ENCODE measurements at places on chromosomes 6 and 20. TPM values are rescaled to one million over a fixed set of nuclear protein-coding genes. Genes with fewer than 3 reads are reported as not detected.

- DNase-seq: no peak
Observed at GRCh38 chr6:47810885-47811284, 29.1 kb downstream of the OPN5 start.

- DNase-seq: no peak
Observed at GRCh38 chr20:61846741-61847419, 218.8 kb downstream of the TAF4 start.

DNA sequence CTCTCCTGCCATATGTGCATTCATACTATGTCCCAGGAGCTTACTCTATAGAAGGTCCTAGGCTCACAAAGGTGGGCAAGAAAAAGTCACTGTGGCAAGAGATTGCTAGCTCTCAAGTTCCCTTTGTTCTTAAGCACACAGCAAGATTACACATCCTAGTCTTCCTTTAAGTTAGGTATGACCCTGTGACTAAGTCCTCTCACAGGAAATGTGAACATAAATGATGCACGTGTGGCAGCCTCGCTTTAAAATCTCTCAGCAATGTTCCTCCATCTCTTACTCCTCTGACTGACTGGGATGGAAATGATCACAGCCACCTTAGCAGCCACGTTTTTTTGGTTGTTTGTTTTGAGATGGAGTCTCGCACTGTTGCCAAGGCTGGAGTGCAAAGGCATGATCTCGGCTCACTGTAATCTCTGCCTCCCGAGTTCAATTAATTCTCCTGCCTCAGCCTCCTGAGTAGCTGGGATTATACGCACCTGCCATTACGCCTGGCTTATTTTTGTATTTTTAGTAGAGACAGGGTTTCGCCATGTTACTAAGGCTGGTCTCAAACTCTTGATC lies 35.7 kb upstream of the HAO1 start:
- DNase-seq: no peak

DNA sequence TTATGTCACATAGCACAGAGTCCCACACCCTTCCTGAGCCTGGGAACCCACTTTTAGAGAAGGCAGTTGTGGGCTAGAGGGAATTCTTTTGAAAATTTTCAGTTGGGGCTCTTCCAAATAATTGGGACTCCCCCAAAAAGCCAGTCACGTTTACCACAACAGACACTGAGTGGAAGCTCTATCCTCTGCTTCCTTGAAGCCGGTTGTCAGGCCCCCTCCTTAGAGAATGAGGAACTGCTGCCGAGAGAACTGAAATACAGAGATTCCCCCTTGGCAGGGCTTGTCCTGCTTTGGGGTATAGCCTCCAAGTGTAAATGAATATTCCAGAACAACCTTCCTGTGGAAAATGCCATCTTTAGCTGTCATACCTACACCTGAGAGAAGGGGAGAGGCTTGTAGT lies 2.7 kb upstream of the JAG1 start:
- DNase-seq: no peak

DNA sequence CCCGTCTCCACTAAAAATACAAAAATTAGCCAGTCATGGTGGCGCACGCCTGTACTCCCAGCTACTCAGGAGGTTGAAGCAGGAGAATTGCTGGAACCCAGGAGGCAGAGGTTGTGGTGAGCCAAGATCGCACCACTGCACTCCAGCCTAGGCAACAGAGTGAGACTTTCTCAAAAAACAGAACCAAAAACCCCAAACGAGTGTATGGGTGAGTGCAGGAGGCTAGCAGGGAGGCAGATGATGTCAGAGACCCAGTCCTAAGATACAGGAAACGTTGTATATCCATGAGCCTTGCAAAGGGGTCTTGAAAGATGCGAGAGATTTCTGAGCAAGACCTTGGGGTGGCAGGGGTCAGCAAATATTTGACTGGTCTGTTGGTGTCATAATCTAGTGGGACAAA lies 136.2 kb downstream of the JARID2 start:
- no peak for DNase-seq

GRCh38 chr6:25958700-25959162 lies 3.9 kb upstream of the TRIM38 start:
- no peak for DNase-seq

Gene GJA10
- not detected for total RNA-seq

DNA sequence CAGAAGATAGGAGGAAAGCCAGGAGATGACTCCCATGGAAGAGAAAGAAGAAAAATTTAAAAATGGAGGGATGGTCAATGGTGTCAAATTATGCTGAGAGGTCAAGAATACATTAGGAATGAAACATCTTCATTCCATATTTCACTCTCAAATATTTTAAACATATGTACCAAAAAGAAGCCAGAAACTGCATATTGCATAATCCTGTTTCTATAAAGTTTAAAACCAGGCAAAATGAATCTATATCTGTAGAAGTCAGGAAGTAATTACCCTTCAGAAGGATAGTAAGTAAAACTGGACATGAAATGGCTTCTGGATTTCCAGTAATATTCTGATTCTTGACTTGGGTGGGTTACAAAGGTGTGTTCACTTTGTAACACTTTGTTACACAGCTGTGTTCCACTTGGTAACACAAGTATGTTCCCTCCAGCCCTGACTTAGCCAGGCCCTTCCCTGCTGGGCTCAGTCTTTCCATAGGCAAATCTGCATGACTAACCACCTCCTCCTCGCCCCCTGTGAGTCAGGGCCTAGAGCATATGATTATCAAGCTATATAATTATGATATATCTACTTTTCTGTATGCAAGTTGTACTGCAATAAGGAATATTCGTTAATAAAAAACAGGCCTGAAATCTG lies 20.2 kb upstream of the C6orf141 start:
- no peak for DNase-seq

- no peak for DNase-seq
Observed at GRCh38 chr6:33718713-33719112, 7.2 kb upstream of the UQCC2 start.

DNA sequence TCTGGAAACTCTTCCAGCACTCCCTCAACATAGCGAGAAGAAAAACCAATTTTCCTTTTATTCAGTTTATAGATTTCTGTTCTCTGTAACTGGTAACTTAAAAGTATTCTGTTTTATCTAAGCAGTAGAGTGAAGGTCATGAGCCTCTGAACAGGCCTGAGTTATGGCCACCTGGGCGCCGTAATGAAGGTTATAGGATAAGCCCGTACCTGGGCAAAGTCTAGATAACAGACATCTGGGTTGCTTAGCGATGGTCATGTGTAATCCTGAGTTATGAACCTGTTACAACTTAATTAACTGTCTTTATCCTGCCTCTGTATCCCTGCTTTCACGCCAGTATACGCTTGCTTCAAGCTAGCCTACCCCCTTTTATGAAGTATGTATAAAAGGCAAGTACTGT lies 13.0 kb upstream of the FAM217A start:
- DNase-seq: no peak

- no peak for DNase-seq
Observed at GRCh38 chr6:13978787-13979186, 54.0 kb downstream of the RNF182 start.

Gene KIF25
- not detected for total RNA-seq

- no peak for DNase-seq
Observed at GRCh38 chr6:91341473-91341872, 754.6 kb upstream of the MAP3K7 start.

GRCh38 chr6:32439139-32439538 lies 548 bp upstream of the HLA-DRA start:
- no peak for DNase-seq

Gene NR2E1
- total RNA-seq: not detected

Gene C6orf47
- total RNA-seq: 17.2 TPM

Gene OLIG3
- not detected for total RNA-seq

GRCh38 chr6:31400467-31401289 lies 2.7 kb upstream of the MICA start:
- DNase-seq: peak; percentile 71

- DNase-seq: no peak
Observed at GRCh38 chr6:87944541-87944954, 103.1 kb upstream of the SPACA1 start.

GRCh38 chr20:53220482-53221307 lies 248.5 kb downstream of the TSHZ2 start:
- no peak for DNase-seq

DNA sequence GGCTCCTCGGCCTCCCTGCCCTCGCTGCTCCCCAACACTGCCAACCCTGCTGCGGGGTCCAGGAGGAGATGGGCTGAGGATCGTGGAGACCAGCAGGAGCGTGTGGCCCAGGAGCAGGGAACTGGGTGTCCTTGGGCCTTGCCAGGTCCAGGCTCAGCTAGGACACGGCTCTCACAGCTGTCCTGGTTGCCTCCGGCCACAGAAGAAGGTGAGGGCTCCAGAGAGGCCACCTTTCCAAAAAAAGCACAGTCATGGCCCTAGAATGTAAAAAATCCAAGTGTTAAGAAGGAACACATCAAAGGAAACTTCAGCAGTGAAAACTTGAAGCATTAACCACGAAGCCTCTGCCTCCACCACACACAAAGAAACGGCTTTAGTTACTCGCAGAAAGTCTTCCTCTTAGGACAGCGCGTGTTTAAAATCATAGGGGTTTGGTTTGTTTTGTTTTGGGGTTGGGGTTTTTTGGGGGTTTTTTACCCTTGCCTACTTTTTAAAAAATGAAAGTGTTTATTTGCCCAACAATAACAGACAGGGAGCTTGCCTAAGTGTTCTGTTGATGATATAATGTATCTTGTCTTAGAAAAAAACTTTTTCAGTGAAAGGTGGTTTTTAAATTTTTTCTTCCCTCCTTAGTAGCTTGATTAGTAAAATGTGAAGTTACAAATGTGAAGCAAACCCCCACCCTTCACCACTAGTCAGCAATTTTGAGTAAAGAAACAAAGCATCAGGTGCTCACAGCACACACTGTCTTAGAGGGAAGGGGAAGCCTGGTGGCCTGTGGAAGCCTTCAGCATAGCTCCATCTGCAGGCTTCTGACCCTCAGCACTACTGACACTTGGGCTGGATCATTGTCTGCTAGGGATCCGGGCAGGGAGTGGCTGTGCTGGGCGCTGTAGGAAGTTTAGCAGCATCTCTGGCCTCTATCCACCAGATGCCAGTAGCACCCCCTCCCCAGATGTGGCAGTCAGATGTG lies 60.0 kb downstream of the PTPN1 start:
- peak; percentile 26 for DNase-seq

Gene PPP1R16B
- total RNA-seq: 58.5 TPM

DNA sequence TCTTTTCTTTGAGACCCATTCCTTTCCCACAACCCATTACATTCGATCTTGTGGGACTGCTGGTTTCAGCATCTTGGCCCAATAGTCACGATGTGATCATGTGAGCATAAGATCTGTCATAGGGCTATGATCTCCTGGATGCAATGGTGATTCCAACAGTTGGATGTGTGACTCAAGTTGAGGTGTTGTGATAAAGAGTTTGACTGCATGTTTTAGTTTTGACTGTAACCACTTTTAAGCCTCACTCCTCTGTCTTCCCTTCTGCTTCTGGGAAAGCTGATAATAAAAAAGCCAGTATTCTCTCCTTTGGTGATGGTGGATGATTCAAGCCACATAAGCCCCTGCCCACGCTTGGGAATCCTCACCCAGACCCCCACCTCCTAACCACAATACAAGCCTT lies 117.0 kb upstream of the ASCC3 start:
- no peak for DNase-seq

Gene TRIM10
- total RNA-seq: not detected

- DNase-seq: peak; percentile 46
Observed at GRCh38 chr20:44959638-44960102, 527 bp downstream of the TOMM34 start.

- no peak for DNase-seq
Observed at GRCh38 chr6:111625099-111625416, 19.4 kb upstream of the TRAF3IP2 start.

Gene SSTR4
- total RNA-seq: not detected

DNA sequence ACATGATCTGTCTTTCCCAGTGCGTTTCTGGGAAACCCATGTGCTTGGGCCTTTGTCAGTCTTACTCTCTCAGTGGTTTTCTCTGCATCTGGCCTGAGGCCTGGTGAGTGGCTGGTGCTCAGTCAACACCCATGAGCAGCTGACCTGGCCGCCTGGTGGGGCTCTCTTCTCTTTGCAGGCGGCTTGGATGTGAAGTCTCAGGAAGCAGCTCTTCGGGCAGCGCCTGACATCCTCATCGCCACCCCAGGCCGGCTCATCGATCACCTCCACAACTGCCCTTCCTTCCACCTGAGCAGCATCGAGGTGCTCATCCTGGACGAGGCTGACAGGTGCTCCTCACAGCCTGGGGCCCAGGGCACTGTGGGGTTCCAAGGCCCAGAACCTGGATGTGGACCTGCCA lies 10.8 kb downstream of the DDX27 start:
- no peak for DNase-seq

Gene ZNF165
- 7.2 TPM for total RNA-seq

Gene SESN1
- 75.5 TPM for total RNA-seq

- DNase-seq: no peak
Observed at GRCh38 chr6:30013291-30013922, 47.7 kb upstream of the POLR1H start.
